SK-N-SH (cell line): ENCODE measurements at places on chromosomes 1 and 21.

GRCh38 chr1:210412240-210412639, 83.5 kb downstream of the HHAT start:
- no peak for DNase-seq

DNA sequence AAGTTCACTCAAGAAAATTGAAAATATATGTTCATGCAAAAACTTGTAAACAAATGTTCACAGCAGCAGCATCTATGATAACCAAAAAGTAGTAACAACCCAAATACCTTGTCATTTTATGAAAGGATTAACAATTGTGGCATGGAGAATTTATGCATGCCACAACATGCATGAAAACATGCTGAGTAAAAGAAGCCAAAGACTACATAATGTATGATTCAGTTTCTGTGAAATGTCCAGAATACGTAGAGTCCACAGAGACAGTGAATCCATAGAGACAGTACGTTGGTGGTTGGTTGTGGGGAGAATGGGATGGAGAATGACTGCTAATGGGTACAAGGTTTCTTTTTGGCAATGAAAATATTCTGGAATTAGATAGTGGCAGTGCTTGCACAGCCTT, 148.7 kb downstream of the MAST2 start:
- DNase-seq, result no peak

DNA sequence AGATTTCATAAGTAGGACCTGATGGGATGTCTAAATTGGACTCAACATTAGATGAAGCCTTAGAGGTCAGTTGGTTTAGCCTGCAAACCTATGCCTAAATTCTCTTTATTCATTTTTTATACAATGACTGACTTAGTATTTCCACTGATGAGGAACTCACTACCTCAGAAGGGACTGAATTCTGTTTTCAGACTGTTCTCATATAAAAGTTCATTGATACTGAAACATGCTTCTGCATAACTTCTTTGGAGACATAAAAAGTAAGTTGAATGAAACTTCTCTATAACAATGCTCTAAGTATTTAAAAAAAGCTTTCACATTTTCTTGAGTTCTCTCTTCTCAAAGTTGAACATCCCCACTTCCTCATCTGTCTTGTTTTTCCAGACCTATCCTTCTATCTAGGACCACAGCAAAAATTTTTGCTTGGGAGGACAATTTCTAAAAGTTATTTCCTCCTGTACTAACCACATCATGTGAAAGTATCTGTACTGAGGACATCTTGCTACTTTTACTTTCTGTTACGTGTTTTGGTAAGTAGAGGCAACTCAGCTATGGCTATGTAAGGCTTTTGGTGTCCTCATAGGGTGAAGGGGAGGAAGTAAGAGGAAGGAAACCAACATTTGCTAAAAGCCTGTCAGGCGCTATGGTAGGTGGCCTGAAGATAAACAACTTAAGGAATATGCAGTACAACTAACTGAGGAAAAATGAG, 64.1 kb downstream of the USP24 start:
- no peak for DNase-seq

- no peak for DNase-seq
These were observed 34.1 kb upstream of the ARHGEF16 start for GRCh38 chr1:3420218-3420951.

DNA sequence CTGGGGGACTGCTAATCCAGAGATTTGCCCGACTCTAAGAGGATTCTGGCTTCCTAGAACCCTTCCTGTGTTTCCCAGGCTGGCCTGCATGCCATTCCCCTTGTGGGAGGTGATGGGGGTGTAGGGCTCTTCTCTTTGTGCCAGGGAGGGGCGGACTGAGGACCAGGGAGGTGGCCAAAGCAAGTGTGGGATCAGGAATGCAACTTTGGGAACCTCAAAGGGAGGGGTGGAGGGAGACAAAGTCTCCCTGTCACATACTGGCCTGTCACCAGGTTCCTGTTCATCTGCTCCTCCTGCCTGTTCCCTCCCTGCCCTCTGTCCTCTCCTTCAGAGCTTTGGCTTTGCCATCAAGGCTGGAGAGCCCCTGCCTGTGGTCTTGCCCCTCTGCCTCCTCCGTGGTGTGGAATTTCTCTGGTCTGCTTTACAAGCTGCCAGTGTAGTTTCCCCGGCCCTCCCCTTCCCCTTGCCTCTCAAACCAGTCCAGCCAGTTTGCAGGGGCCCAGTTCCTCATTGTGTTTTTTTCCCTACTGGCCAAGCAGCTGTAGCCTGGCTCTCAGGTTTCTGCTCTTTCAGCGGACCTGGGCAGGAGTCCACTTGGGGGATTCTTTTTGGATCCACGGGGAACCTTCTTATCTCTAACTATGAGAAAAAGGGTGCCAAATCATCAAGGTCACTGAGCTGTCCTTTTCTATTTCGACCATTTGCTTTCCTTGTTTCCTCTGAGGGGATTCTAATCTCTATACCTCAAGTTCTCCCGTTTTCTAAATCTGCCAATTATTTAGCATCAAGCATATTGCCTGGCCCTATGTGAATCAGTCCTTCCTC, 1.8 kb downstream of the CGN start:
- DNase-seq, result no peak

DNA sequence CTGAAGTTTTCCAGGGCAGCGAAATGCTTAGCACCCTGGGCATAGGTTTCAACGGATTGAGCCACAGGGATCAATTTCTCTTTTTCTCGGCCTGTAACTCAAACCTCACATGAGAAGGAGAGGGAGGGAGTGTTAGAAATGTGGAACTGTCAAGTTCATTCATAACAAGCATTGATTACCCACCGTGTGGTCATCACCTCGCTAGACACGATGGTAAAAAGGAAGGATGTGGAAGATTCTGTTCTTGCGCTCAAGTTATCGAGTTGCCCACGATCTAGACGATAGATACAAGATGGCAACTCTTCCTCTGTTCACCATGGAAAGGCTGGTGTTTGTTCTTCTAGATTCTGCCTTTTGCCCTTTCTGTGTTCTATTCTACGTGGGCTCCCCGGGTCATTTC, 4.0 kb upstream of the RCAN3 start:
- DNase-seq, result no peak

DNA sequence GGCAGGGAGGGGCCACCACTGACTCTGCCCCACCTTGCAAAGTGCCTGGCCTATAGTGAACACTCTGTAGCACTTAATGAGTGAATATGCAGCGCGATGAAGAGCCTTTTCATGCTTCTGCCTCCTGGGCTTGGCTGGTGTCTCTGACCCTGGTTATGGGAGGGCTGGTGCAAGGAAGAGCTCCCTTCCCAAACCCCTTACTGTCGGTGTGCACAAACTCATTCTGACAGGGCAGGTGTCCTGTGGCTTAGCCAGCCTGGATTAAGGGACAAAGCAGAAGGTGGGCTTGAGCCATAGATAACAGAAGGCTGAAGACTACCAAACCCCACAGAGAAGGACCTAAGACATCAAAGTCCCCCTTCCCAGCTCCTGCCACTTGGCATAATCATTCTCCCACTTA, 2.0 kb upstream of the NCMAP start:
- DNase-seq, result no peak

DNA sequence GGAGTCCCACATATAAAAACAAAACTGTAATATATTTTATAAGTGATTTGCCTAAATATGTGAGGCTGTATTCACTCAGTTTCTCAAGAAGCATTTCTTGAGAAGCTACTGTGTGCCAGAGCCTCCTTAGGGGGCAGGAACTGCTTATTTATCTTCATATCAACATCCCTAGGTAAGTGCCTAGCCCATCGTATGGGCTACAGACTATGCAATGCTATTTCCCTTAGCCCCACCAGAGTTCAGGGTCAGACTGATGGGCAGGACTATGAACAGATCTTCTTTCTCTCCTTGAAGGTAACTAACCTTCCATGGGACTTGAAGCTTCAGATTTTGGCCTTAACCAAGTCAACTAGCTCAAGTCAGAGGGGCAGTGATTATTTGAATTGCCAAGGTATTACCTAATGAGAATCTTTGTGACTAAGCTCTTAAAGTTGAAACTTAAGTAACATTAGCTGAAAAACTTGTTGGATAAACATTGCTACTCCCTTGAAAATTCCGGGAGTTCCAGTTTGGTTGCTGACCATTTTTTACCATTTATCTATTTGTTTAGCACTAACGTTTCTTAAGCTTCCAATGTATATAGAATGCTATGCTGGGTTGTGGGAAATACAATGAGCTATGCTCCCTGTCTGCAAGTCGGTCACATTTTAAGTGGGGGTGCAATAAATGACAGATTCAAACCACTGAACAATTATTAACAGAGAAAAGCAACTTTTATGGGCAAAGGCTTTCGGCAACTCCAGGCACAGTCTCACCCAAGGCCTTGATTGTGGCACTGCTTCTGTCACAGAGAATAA, 85.2 kb downstream of the GPR88 start:
- DNase-seq, result no peak

GRCh38 chr21:14353231-14353630, 29.7 kb downstream of the HSPA13 start:
- no peak for DNase-seq
